ENCODE measurements at places on chromosomes 4 and X.

DNA sequence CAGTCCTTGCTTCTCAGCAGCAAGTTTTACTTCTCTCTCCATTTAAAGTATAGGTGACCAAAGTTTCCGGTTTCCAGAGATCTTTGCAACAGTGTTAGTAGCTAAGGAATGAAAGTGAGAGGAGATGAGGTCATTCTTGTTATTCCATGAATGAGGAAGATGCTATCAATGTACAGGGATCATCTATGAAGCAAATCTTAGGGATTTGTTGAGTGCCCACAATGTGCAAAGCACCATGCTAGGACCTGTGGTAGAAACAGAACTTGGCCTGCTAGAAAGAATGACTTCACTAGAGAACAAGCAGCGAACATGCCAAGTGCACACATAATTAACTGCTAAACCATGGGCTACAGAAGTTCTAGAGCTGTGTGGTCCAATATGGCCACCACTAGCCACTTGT, 112.5 kb downstream of the MID1 start:
- DNase-seq: no peak

DNA sequence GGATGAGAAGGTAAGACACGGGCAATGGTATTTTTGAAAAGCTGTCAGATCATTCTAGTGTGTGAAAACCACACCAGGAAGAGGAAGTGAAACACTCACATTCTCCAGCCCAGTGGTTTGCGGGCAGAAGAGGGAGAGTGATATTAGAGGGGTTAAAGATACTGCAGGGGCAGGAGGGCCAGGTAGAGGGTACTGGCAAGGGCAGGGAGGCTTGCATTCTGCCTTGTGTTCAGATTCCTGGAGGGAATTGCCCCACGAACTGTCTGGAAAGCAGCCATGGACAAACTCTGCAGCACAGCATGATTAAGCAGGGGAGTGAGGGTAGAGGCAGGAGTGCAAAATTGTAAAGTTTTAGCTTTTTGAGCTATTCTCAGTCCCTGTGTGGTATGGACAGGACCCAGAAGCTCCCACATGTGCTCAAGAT, 30.9 kb downstream of the NIPAL1 start:
- no peak for DNase-seq

DNA sequence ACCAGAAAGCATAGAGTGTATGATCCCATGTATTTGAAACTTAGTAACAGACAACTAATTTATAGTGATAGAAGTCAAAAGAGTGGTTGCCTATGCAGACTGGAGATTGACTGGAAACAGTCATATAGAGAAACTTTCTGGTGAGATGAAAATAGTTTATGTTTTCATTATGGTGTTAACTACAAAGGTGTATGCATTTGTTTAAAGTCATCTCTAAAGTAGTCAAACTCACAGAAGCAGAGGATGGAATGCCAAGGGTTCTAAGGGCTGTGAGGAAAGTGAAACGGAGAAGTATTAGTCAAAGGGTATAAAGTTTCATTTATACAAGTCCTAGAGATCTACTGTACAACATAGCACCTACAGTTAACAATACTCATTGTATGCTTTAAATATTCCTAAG, 45.8 kb downstream of the ENOX2 start:
- DNase-seq: no peak

- DNase-seq: no peak
Measured at GRCh38 chrX:534804-535203, 95.8 kb upstream of the SHOX start.

- no peak for DNase-seq
Measured at GRCh38 chr4:140103676-140104075, 50.3 kb downstream of the MAML3 start.

DNA sequence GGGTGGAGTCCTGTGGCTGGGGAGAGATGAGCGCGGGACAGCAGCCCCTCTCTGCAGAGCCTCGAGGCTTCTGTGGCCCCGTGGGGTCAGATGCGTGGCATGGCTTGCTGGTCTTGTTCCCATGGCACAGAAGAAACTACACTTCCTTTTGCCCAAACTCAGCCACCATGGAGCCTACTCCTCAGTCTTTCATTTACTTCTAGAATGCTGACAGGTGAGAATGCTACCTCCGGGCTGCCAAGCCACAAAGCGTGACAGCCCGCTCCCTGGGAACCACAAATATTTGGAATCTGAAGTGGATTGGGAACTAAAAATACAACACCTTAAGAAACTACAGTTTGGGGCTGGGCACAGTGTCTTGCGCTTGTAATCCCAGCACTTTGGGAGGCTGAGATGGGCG, 98.0 kb downstream of the TRAPPC11 start:
- DNase-seq: no peak

DNA sequence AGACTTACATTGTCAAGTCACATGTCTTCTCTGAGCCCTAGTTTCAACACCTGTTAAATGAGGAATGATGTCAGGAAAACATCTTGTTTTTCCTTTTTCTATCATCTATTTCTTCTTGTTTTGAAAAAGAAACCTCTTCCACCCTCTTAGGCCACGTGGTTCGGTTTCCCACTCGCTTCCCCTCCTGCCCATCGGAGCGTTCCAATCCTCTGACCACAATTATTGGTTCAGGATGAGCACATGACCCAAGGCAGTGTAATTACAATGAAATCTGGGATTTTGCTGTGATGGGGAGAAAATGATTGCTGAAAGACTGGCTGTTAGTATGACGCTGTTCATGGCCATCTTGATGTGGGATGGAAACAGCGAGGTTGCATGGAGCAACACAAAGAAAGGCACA, 186.7 kb downstream of the UNC5C start:
- DNase-seq: no peak

- peak; percentile 35 for DNase-seq
Measured at GRCh38 chr4:167428156-167428555, 193.9 kb upstream of the SPOCK3 start.

- DNase-seq: no peak
Measured at GRCh38 chr4:129176864-129177263, 80.9 kb downstream of the C4orf33 start.

GRCh38 chrX:79630033-79631009, 263.2 kb upstream of the ITM2A start:
- no peak for DNase-seq

DNA sequence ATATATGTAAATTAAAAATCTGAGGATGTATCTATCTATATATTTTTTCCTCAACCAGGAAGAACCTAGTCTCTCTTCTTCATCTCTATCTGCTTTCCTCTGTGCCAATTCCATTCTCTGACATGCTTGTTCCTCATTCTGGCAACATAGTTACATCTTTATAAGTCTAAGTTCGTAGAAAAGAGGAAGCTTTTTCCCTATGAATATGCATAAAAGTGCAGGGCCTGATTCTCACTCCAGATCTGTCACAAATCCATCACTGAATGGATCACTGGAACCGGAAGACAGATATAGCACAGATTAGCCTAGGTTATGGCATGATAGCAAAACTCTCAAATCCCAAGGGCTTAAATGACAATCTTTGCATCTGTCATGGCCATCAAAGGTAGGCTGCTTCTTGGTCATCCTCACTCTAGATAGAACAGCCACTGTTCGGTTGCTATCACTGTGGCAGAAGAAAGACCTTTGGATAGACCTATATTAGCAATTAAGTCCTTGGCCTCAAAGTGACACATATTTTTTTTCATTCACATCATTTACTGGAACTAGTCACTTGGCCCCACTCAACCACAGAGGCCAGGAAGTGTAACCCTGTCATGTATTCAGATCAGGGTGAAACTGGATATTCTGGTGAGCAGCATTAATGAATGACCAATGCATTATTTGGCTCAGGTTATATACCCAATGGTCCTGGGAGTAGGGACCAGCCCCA, 22.2 kb downstream of the DTHD1 start:
- DNase-seq: no peak

DNA sequence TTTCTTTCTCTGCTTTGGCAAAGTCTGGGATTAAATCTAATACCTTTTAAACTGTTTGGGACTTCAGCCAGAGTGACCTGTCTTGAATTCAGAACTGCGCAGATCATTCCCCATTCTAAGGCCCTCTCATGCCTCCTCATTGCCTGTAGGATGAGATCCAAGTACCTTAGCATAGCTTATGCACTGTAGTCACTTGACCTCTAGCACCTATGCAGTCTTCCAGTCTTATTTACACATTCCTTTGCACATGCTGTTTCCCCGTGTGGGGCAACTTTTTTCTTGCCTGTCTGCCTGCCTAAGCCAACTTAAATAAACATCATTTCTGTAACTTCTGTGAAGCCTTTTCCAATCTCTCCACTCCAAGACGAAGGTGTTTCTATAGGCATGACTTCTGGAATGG, 68.4 kb downstream of the AR start:
- DNase-seq: peak; percentile 25

DNA sequence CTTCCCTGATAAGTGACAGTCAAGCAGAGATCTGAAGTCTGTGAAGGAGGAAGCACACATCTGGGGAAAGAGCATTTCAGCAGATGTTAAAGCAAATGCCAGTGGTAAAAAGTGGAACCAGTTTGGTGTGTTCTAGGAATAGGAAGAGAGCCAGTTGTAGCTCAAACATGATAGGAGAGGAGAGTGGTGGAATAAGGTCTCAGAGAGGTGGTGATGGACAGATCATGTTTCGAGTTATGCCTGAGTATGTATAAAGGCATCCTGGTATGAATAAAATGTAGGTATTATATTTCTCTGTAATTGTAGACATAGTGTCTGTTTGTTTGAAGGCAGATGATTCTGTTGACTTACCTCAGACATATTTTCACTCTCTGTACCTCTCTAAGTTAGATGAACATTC, 89.1 kb downstream of the LARP7 start:
- no peak for DNase-seq

DNA sequence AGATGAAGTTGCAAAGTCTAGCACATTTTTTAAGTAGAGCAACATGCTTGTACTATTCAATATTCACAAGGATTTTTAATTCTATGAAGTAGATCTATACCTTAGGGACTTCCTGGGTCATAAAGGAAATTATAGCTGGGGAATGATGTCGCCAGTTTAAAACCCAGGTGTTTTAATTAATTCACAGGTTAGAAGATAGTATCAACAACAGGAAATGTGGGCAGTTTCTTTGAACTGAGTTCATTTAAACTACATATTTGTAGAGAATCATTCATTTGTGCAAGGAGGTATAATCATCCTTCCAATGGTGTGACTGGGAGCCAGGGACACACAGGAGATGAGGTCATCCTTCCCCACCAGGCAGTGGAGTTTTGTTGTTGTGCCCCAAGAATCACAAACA, 181.3 kb upstream of the KLF3 start:
- DNase-seq: no peak
